ENCODE measurements at places on chromosomes 12 and 14.

GRCh38 chr12:76259660-76260389, 88.4 kb downstream of the BBS10 start:
- DNase-seq: no peak

- no peak for DNase-seq
Observed at GRCh38 chr12:52401526-52401925, 4.6 kb downstream of the KRT82 start.

- no peak for DNase-seq
Observed at GRCh38 chr12:71536279-71536938, 96.8 kb downstream of the LGR5 start.

GRCh38 chr14:55418411-55418810, 6.8 kb upstream of the ATG14 start:
- DNase-seq: no peak

All from stimulated activated CD4-positive, alpha-beta T cell treated with anti-CD3 and anti-CD28 coated beads, Interleukin-1b, Interleukin-23, amount 100 ng/mL, for 1 hour (primary cell).